RWPE1 (cell line): ENCODE measurements at places on chromosomes 13 and 19.

GRCh38 chr19:17127671-17128070 is 52.1 kb downstream of the MYO9B start:
- DNase-seq = no peak

DNA sequence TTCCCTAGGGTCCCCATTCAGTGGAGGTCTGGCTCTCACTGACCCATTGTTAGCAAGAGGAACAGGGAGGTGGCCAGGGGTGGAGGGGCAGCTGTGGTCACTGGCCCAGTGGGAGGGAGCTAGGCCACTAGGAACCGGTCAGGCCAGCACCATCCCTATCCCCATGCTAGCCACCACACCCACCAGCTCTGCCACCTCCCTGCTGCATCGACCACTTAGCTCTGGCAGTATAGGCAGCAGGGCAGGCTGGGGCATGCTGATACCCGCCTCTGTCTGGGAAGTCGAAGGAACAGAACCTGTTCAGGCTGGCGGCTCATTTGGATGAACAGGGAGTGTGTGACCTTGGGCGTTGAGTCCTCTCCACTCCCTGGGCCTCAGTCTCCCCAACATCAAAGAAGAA is 4.7 kb downstream of the PPP1R13L start:
- peak; percentile 72 for DNase-seq

DNA sequence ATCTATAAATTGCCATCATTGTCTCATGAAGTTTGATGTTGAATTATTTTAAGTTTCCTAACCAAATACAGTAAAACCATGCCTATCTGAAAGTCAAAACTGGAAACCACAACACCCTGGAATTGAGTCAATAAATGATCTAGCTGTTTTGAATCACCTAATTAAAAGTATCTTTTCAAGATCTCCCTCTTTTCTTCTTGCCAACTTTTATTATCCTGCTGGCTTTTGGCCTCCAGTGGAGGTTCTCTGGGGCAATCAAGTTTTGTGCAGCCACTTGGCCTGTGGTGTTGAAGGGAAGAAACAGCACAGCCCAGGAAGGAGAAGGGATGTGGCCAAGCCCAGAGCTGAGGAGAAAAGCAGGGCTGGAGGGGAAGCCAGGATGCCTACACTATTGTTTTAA is 255.4 kb downstream of the COG6 start:
- DNase-seq = no peak

DNA sequence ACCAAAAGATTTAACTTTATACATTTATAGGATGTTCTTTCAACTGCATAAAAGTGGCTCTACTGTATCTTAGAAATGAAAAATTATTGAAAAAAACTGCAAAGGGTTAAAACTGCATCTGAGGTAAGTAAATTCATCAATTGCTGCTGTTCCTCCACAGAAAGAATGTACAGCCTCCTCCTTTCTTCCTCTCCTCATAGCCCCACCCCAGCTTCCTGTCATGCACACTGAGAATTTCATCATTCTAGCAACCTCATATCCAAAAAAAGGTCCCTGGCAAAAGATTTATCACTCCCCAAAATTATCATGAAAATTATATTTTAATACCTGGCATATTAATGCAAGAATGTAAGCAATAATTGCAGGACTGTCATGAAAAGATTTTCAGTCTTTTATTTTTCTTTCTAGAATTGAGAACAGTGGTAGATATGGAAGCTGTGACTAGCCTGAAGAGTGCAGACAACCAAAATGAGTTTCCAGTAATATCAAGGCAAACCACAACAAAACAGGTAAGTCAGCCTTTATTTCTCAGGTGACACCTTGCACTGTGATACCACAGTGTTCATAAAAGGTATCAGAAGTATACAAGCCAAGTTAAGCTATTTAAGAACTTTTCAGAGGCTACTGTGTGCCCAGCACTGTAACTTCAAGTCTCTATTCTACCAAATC is 110.8 kb downstream of the SUCLA2 start:
- DNase-seq = no peak

DNA sequence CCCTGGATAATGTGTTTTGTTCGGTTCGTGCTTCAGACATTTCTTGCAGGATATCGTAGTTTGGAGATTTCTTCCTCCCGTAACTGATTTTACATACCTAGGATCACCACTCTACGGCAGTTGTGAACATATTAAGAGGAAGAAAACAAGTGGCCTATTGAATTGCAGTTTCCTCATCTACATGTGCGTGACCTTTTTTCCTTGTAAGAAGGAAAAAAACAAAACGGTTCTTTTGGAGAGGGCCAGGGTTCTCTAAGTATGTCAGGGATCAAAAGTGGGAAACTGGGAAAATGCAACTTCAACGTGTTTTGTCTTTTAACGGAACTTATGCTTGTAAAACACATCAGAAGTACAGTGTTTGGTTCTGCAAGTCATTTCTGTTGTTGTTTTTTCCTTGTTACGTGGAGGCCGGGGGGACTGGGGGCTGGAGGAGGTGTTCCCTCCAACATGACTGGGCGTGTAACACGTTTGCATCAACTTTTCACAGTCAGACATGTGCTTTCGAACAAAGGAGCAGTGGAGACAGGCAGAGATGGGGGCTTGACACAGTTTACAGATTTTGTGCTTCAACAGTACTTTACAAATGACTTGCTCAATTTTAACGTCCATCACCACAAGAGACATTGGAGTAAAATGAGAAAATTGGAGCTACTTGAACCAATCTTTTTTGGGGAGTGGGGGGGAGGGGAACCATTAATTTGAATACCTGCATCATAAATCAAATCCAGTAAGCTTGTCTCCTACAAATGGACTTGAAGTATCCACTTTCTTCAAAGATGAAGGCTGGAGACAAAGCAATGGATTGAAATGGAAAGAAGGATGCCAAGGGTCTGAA is 3.8 kb downstream of the ZC3H4 start:
- DNase-seq = no peak

GRCh38 chr19:35246466-35247092 is 2.2 kb upstream of the LSR start:
- DNase-seq = no peak

DNA sequence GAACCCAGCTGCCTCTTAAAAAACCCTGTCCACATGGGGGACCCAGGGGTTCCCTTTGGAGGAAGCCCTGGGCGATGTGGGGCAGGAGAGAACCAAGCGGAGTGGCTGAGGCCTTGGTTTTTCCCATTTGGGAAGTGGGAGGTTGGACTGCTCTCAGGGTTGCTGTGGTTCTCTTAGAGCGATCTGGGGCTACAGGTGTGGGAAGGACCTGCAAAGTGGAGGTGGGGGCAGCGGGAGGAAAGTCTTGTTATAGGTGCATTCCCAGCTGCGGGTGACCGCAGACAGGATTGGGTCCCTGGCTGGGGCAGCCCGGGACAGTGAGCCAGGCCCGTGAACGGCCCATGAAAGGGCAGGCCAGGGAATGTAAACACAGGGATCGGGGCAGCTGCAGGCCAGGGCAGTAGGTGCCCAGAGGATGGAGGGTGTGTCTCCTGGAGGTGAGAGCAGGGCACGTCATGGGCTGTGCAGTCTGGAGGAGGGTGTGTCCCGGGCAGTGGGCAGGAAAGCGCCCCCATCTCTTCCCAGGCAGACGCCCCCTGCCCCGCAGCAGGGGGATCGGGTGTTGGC is 814 bp downstream of the SLC25A23 start:
- peak; percentile 22 for DNase-seq

- no peak for DNase-seq
Measured at GRCh38 chr13:53200075-53200474, 171.5 kb downstream of the OLFM4 start.

GRCh38 chr19:2982983-2983350 is 5.6 kb downstream of the TLE6 start:
- DNase-seq = peak; percentile 62

DNA sequence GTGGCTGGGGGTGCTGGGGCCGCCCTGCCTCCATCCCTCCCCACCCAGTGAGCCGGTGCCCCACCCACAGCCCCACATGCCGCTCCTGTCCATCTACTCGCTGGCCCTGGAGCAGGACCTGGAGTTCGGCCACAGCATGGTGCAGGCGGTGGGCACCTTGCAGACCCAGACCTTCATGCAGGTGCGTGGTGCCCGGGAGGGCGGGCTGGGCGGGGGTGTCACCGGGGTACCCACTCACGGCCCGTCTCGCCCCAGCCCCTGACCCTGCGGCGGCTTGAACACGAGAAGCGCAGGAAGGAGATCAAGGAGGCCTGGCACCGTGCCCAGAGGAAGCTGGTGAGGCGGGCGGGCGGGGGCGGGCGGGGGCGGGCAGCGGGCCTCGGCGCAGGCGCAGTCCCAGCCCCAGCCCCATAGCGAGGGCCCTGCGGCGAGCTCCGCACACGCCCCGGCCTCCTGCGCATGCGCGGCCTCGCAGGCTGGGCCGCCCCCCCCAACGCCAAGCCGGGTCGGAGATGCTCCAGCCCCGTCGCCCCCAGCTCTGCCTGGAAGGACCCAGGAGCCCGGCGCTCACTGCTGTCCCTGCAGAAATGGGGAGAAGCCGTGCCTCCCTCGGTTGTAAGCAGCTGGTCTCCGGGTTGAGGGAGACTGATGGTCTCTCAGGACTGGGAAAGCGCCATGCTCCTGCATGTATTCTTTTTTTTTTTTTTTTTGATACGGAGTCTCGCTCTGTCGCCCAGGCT is 7.7 kb downstream of the ARHGAP45 start:
- peak; percentile 82 for DNase-seq

DNA sequence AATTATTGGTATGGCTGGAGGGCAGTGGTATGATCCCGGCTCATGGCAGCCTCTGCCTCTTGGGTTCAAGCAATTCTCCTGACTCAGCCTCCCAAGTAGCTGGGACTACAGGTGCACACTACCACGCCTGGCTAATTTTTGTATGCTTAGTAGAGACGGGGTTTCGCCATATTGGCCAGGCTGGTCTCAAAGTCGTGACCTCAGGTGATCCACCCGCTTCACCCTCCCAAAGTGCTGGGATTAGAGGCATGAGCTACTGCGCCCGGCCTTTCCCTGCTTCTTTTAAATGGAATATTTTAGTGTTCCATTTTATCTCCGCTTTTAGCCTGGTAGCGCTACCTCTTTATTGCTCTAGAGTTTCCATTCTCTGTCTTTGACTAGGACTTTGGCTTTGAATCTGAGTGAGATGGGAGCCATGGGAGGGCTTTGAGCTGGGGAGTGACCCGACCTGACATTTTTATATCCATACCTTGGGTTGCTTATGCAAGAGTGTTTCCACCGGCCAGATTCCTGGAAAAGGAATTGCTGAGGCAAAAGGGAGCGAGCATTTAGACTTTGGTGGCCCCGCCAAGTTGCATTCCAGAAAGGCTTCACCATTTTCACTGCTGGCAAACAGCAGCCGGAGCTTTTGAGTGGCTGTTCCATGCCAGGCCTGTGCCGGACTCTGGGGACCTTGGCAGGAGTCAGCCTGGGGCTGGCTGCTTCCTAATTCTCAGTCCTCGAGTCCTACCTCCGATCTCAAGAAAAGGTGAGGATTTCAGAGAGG is 22.9 kb downstream of the BICRA start:
- no peak for DNase-seq

DNA sequence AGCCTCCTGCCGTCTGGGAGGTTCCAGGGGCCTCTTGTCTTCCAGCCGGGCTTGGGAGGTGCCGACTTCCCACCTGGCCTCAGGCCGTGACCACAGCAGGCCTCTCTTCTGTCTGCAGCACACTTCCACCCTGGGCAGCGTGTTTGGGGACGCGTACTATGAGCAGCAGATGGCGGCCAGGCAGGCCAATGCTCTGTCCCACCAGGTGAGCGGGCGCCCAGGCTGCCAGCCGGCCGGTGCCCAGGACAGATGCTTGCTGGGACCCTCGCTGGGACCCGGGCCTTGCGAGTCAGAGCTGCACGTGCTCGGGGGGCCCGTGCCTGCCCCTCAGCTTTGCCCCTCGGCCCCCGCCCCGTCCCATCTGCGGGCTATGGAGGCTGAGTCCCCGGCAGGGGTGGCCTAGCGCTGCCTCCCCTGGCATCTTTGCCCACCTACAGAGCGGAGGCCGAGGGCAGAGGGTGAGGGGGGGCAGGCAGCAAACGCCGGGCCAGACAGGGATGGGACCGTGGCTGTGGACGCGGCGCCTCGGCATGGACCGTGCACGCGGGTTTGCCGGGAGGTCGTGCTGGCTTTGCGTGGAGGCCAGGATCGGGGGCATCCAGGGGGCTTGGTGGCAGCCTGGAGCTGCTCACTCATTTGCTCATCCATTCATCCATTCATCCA is 16.2 kb downstream of the COMP start:
- no peak for DNase-seq

GRCh38 chr13:55245005-55245644 is 1895.6 kb upstream of the PRR20A start:
- no peak for DNase-seq

DNA sequence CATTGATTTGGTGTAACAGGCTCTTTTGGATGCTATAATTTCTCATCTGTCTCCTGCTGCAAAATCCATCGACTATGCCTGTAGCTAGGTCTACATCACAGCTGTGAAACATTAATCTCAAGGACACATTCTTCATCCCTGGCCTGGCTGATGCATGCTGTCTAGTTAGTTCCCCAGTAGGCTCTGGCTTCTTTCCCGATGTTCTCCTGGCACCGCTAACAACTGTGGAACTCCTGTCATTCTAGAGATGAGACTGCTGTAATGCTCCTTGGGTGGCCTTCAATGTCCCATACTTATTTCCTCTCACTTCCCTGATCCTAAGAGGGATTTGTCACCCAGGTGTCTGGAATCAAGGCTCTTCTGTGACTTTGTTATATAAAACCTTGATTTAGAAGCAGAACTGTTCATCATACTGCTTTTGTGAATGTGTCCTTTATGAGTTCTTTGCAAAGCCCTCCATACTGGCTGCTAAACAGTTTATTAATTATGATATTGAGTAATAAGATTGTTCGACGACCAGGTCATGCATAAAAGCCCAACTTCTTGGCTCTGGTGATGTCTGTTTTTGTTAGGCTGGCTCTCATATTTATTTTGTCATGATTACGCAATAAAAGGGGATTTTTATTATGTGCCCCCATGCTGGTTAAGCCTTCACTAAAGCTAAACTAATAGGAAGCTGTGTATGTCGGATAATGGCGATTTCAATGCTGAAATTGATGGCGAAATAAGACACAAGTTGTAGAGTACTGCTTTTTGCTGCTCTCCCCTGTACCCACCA is 227.5 kb downstream of the DCT start:
- DNase-seq = no peak

DNA sequence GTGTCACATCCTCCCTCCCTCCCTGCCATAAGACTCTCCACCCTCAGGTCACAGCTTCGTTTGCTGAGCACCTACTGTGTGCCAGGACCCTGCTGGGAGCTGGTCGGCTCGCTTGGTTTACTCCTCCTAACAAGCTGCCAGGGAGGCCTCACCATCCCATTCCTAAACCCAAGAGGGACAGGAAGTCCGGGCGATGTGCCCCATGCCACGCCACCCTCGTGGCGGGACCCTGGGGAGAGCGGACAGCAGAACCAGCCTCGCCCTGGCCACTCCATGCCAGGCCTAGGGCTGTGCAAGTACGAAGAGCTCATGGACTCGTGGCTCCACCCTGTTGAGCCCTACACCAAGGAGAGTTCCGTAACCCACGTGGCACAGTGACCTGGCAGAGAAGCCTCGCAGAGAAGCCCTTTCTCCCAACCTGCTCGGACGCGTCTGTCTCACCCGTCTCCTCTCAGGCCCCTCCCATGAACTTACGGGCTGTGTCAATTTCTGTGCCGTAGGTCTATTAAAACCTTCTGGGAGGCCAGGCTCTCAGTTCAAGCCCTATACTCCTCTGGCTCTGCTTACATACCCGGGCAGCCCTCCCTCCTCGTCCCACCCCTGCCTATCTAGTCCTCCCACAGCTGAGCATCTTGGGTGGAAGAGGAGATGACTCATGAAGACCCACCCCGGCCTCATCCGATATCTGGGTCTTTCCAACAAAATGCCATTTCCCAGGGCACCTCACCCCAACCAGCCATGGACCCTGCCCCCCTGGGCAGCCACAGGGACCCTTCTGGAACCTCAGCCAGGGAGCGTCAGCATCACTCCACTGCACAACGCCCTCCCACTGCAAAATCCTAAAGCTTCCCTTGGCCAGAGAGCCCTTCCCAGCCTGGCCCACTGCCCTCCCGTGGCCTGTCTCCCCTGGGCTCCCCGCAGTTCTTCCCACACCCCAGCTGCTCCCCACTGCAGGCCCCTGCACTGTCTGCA is 2.6 kb downstream of the UBXN6 start:
- peak; percentile 81 for DNase-seq
